Activated T-cell treated with anti-CD3 and anti-CD28 coated beads for 48 hours (primary cell): ENCODE measurements at places on chromosomes 3 and 15.

DNA sequence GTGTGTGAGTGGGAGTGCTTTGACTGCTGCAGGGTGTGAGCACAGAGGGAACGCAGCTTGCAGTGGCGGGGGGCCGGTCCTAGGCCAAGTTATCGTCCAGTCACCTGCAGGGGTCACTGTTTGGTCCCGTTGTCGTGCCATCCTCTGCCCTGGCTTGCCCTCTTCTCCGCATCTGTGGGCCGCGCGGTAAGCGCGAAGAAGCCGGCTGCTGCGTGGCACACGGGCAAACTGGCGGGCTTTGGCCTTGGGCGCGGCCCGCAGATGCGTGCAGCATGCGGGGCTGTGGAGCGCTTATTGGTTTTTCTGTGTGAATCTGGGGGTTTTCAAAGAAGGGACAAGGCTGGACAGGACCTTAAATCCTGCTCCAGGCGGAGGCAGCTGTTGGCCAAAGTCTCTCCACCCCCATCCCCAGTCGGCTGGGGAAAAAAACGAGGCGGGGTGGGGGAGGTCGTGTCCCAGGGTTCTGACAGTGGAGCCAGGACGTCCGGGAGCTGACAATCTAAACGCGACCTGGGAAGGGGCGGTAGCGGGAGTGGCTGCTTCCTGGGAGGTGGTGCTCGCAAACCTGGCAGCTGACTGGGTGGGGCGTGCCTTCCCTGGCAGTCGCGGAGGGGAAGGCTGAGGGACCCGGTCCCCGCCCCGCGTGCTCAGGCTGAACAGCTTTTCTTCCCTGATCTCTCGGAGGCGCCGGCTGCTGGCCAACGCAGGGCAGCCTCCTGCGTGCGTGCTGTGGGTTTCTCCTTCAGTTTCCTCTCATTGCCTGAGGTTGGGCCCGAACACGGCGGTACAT, 39.7 kb upstream of the VEPH1 start:
- DNase-seq: no peak

- no peak for DNase-seq
Observed at GRCh38 chr15:77530576-77530975, 102.1 kb downstream of the LINGO1 start.

DNA sequence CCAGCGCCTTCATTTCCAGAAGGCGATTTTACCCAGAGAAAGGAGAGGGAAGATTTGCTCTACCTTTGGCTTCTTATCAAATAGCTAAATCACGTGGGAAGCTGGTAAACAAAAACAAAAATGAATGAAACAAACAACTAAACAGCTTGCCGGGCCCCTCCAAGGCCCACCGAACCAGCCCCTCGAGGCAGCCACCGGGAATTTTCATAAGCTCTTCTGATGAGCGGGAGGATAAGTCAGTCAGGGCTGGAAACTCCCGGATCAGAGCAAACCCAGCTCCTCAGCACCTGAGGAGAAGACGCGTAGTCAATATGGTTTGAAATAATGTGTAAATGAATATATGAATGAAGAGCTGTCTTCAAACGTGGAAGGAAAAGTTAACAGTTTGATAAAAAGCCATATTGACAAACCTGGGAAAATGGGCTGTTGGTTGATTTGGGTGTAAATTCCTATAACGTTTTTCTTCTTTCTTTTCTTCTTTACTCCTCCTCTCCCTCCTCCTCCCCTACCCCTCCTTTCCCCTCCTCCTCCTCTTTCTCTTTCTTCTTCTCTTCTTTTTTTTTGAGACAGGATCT, 10.7 kb downstream of the RPLP1 start:
- DNase-seq: no peak

GRCh38 chr15:29903785-29904464, 81.7 kb upstream of the TJP1 start:
- no peak for DNase-seq

DNA sequence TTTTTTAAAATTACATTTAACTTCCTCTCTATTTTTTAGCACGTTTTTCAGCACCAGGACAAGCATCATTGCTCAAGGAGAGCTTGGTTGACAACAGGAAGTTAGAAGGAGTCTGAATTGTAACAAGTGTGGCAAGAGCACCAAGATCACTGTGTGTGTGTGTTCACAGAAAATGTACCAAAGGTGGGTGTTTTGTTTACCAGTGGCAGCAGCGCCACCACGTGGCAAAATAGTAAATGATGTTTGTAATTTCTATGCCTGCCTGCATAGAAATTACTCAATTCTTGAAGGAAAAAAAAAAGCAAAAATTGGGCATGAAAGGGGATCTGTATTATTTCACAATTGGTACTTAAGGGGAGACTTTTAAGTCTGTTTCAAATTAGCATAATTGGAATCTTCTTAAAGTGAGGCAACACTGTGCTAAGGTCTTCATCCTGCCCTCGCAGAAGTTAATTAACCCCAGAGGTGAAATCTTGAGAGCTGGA, 7.4 kb upstream of the U2SURP start:
- peak; percentile 48 for DNase-seq

GRCh38 chr15:62749036-62749815, 293.3 kb upstream of the TPM1 start:
- DNase-seq: no peak

DNA sequence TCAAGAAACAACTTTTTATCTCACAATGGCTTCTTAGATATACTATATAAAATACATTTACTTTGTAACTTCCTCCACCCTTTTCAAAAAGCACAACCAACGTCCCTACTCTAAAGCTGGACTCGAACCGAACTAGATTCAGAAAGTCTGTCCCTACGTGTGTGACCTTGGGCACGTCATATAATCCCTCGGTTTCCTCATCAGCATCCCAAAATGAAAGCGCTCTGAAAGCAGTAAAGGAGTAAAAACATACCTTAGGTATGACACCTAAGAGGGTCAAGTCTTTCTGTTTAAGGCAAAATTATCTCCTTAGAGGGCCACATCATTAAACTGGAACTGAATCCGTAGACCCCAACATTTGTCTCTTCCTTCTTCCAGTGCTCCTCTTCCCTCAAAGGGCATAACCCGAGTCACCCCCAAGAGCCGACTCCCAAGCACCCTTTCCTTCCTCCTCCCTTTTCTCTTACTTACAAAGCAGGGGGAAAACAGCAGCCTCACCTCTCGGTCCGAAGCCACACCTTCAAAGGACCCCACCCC, 663 bp downstream of the PDCD10 start:
- DNase-seq: no peak

GRCh38 chr3:142269767-142270166, 44.4 kb upstream of the GK5 start:
- DNase-seq: no peak

DNA sequence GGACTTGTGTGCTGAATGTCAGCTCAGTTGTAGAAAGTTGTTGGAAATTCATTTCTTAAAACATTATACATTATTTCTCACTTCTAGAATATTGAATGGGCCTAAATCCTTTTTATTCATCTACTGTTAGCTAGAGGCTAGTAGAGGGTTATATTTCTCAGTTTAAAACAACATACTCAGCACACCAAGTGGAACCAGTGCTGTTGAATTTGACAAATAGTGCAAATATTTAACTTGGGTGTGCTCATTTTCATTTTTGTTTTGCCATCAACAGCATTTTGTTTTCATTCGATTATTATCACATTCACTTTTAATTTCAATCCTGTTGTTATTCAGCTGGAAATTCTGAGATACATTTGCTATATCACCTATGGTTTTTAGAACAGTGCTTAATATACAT, 269.4 kb upstream of the PEX5L start:
- DNase-seq: no peak

DNA sequence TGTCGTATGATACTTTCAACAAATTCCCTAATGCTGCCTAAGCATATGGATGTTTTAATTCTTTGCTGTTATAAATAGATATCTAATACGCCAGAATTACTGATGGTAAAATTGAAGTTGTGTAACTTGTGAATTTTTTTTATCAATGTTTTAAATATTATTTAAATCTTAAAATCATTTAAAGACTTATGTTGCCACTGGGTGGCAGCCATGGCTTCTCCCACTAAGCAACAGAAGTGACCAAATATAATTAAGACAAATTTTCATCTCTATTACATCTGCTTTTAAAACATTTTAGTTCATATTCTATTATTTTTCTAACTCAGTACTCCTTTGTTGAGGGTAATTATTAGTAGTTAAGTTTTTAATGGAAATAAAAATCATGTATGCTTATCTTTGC, 8.1 kb upstream of the IL20RB start:
- no peak for DNase-seq

DNA sequence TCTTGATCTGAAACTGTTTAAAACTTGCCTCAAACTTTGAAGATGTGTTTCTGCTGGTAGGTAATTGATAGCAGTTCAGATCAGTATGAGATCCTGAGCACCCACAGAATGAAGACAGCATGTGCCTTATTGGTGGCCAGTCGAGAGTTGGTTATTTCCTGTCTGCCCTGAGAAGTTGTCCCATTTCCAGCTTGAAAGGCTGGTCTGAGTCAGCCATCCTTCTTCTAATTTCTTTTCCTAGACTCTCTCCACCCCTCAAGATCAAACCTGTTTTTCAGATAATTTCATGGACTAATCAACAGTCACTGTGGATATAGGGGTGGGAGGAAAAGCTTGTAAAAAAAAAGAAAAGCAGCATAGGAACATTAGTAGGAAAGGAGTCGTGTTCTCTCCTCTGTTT, 464.4 kb downstream of the FOXP1 start:
- DNase-seq: no peak

DNA sequence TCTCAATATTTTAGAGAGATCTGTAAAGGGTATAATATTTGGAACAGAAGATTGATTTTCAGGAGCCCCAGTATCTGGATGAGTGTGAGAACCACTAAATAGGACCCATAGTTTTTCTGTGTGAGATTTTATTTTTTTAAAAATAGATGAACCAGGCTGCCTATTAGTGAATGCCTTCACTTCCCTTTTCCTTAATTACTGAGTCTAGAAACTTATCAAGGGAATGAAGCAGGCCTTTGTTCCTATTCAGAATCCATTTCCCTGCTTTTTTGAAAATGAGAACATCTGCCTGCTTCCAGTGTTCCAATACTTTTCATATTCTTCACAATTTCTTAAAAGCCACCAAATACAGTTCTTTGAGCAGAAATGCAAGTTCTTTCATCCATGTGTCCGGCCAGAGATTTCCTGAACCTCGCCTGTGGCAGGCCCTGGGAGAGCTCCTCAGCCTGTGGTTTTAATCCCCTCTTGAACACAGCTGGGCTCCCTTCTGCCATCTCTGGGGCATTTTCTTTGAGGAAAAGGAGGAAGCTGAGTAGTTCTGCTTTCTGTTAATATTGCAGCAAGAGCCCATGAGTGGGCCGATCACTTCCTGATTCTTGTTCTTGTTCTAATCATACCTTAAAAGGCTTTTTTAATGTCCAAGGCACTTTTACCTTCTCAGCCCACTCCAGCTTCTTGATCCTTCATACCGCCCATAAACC, 4.7 kb downstream of the EHD4 start:
- DNase-seq: no peak

DNA sequence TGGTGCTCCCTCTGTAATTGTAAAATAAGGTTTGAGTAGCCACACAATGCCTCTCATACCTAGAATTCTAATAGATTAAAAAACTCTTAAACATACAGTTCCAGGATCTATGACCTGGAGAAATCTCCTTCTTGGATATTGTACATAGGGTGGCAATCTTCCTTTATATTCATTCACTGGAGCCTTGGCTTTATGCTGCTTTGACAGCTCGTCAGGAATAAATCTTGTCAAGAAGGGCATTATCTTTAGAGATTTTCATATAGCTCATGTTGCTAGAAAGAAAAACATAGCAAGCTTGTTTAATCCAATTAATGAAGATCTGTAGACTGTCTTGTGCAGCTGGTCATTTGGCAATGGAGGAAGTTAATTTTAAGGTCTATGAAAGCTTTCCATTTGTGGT, 131.1 kb downstream of the PYDC2 start:
- no peak for DNase-seq

GRCh38 chr3:71101626-71102025, 481.9 kb downstream of the FOXP1 start:
- no peak for DNase-seq

GRCh38 chr15:68821190-68821840, 620 bp upstream of the ANP32A start:
- no peak for DNase-seq

GRCh38 chr15:49191892-49192291, 21.8 kb downstream of the GALK2 start:
- no peak for DNase-seq

DNA sequence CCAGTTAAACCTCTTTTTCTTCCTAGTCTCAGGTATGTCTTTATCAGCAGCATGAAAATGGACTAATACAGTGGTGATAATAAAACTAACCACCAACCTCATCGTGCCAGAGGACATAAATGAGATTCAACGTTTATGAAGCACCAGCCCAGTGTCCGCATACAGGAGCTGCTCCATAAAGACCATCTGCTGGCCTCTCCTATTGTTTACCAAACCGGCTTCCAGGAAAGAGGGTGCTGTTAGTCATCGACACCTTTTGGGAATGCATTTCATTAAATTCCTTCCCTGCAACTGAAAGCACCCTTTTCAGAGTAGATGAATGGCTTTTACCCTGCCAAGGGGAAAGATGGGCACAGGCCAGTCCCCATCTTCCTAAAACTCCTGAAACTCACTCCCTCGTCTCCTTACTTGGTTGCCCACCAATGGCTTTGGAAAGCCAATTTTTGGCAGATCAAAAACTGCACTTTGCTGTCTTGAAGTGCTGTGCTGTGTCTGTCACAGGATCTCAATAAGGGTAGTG, 122.1 kb downstream of the AQP9 start:
- no peak for DNase-seq

DNA sequence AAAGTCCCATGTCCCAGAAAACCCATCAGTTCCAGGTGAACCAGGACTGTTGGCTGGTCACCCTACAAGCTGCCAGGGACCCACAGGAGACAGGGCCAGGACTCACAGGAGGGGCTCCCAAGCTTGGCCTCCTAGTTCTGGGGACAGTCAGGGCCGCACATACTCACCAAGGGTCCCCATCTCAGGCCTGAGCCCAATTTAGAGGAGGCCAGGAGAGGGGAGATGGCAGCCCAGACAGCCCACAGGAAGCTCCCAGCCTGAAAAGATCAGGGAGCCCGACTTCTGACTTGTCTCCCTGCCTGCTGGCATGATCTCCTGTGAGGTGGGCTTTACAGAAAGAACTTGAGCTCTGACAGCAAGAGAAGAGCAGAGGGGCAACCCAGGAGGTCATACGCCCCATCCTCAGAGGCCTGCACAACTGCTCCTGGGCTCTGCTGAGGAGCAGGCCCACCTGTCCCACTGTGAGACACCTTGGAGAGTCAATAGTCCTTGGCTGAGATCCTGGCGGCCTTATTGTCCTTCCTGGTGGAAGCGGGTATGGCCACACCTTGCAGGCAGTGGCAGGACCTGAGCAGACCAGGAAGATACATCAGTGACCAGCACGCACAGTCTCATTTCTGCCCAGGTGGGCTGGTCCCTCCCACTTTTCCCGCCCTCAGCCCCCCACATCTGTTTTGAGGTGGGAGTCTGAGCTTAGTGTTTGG, 2.5 kb upstream of the ISLR start:
- no peak for DNase-seq

GRCh38 chr3:71469138-71469435, 114.4 kb downstream of the FOXP1 start:
- DNase-seq: no peak
